ENCODE measurements at places on chromosomes 7 and 10. TPM values are rescaled to one million over a fixed set of nuclear protein-coding genes. Genes with fewer than 3 reads are reported as not detected.

DNA sequence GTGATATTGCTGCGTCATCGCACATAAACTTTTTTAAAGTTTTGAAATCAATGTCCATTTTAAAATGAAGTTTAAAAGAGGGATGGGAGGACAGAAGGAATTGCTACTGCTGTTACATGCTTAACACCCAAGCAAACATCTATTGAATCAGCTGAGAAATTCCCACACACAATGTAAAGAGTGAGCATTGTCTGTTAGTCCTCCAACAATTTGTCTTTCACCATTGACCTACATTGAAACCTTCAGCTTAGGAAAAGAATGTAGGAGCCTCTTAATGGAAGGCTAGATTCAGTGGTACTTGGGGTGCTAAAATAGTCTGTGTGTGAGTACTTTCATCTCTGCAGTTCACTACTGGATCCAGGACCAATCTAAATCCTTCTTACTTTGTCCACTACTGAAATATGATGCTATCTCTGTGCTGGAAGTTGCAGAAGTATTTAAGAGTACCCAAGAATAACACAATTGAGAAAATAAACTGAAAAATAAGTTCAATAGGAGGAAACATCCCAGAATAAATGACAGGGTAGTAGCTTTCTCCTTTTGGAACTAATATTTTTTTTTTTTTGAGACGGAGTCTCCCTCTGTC, 23.8 kb upstream of the FBXW4 start:
- no peaks in the 10 kb centered on the region for H3K27me3 ChIP-seq
- no peak for DNase-seq
- no peaks in the 10 kb centered on the region for H3K36me3 ChIP-seq
- H3K4me1 ChIP-seq, result no peaks in the 10 kb centered on the region

DNA sequence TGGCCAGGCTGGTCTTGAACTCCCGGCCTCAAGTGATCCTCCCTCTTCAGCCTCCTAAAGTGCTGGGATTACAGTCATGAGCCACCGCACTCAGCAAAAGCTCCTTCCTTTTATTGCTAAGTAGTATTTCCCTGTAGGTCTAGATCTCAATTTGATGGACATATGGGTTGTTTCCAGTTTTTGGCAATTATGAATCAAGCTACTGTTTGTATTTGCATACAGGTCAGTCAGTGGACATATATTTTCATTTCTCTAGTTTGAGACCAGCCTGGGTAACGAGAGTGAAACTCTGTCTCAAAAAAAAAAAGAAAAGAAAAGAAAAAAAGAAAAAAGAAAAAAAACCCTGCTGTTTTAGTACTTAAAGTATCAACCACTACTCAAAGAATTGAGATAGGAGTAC, 6.4 kb upstream of the PRKRIP1 start:
- no peaks in the 10 kb centered on the region for H3K27me3 ChIP-seq
- no peaks in the 10 kb centered on the region for H3K36me3 ChIP-seq
- H3K27ac ChIP-seq, result no peak overlapping the region

GRCh38 chr7:151736403-151736909, 140.5 kb downstream of the PRKAG2 start:
- peaks cover 34% of the 10 kb centered on the region for H3K4me1 ChIP-seq
- peak; percentile 93 for DNase-seq
- H3K36me3 ChIP-seq, result no peaks in the 10 kb centered on the region
- no peak overlapping the region for H3K4me3 ChIP-seq

Gene TDRD1
- 0.67 TPM for total RNA-seq

DNA sequence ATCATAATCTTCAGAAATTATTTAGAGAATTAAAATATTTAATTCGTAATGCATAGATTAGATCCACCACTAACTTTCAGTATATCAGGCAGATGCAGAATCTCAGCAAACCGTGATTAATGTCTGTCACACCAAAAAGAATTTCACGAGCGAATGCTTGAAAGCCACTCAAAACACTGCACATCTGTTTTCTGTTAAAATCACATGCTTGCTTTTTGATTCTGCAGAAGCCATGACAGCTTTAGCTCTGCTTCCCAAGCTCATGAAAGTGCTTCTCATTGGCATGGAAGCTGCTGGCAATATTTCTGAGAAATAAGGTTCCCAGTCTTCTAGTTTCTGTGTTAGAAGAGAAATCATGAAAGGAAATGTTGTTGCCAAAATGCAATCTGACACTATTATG, 837.8 kb upstream of the LRRN3 start:
- H3K27me3 ChIP-seq, result no peaks in the 10 kb centered on the region
- no peak for DNase-seq
- no peaks in the 10 kb centered on the region for H3K4me1 ChIP-seq

Gene STOX1
- 8.5 TPM for total RNA-seq

- peaks cover 9% of the 10 kb centered on the region for H3K4me1 ChIP-seq
- no peaks in the 10 kb centered on the region for H3K36me3 ChIP-seq
- DNase-seq, result no peak
- H3K27me3 ChIP-seq, result no peaks in the 10 kb centered on the region
- no peak overlapping the region for H3K27ac ChIP-seq
These were observed 17.1 kb upstream of the CPA1 start for GRCh38 chr7:130363026-130363847.

DNA sequence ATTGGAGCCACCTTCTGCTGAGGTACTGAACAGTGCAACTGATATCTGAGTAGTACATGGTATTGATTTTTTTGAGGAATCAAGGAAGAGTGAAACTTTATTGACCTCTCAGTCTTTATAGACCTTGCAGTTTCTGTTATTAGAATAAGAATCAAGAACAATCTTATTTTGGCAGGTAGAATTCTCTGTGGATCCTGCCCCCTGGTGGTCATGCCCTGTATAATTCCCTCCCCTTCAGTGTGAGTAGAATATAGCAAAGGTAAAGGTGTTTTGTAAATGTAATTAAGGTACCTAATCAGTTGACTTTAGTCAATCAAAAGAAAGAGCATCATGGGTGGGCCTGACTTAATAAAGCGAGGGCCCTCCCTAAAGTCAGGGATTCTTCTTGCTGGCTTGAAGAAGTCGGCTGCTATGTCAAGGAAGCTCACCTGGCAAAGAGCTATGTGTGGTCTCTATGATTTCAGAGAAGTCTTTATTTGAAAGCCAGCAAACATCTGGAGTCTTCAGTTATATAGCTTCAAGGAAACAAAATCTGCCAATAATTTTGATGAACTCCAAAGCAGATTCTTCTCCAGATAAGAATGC, 142.8 kb downstream of the LSM5 start:
- no peaks in the 10 kb centered on the region for H3K4me1 ChIP-seq
- no peaks in the 10 kb centered on the region for H3K27me3 ChIP-seq
- H3K36me3 ChIP-seq, result no peaks in the 10 kb centered on the region
- DNase-seq, result peak; percentile 21

GRCh38 chr10:63346015-63346441, 119.7 kb downstream of the JMJD1C start:
- H3K4me3 ChIP-seq, result no peak overlapping the region
- H3K36me3 ChIP-seq, result no peaks in the 10 kb centered on the region
- H3K4me1 ChIP-seq, result no peaks in the 10 kb centered on the region
- H3K27me3 ChIP-seq, result no peaks in the 10 kb centered on the region
- DNase-seq, result no peak

Gene CYP26C1
- total RNA-seq, result 0.20 TPM

GRCh38 chr10:102121739-102122372, 1.7 kb upstream of the LDB1 start:
- peak overlapping the region; percentile 91 for H3K27ac ChIP-seq
- peaks cover 32% of the 10 kb centered on the region for H3K4me1 ChIP-seq
- no peaks in the 10 kb centered on the region for H3K27me3 ChIP-seq

Gene KCP
- total RNA-seq, result 0.54 TPM

DNA sequence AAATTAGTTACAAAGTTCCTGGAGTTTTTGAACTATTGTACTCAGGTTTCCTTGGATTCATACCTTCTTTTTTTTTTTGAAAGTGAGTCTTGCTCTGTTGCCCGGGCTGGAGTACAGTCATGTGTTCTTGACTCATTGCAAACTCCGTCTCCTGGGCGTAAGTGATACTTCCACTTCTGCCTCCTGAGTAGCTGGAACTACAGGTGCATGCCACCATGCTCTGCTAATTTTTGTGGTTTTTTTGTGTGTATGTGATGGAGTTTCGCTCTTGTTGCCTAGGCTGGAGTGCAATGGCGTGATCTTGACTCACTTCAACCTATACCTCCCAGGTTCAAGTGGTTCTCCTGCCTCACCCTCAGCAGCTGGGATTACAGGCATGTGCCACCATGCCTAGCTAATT, 22.3 kb downstream of the MCM10 start:
- DNase-seq, result peak; percentile 16
- no peaks in the 10 kb centered on the region for H3K27me3 ChIP-seq
- no peaks in the 10 kb centered on the region for H3K4me1 ChIP-seq
- peak overlapping the region; percentile 59 for H3K27ac ChIP-seq
- no peak overlapping the region for H3K4me3 ChIP-seq

Gene ZC3HAV1
- 59.7 TPM for total RNA-seq

All from thyroid gland (tissue), 4 donors.